IMR-90 (cell line): ENCODE measurements at places on chromosomes 6 and 20.
A peak's percentile ranks its signal among the peaks of the same experiment; 100 is the strongest.

- no peak for DNase-seq
- no peak overlapping the region for H3K4me3 ChIP-seq
- H3K36me3 ChIP-seq, result no peaks in the 10 kb centered on the region
- peaks cover 3% of the 10 kb centered on the region; the same call in 1 of the 2 replicates for H3K4me1 ChIP-seq
Measured at GRCh38 chr6:142300302-142300701, 1.5 kb upstream of the ADGRG6 start.

DNA sequence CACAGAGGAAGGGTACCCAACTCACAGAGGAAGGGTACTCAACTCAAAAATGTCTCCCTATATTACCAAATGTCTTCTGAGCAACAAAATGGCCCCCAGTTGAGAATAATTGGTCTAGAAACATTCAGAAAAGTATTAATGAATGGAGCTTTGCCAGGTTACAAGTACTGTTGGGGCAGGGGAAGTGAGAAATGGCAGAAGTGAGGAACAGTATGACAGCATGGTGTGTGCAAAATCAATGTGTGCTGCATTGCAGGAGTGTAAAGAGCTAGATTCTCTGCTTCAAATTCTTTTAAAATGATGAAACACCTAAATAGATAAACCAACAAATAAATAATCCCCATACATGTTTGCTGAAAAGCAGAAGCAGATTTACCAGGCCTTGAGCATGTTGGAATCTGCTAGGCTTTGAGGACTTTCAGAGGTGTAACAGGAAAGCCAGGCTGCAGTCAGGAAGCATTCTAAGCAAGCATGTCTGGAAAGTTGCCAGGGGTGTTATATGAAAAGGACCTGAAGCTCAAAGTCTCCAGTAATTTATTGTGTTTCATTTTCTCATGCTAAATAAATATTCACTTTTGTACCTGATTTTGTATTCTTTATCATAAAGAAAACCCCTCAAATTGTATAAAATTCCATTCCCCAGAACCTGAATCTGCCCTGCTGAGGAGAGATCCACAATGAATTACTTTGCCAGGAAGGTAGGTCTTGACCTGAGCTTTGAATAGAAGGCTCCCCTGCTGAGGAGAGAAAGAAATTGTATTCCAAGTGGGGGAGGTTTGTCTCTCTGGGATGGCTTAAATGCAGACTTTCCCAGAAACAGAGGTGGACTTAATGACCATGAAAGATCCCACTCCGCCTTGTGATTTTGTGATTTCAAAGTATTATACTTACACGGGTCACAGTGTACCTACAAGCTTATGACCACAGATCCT lies 265.0 kb upstream of the MARCKS start:
- H3K4me3 ChIP-seq, result no peak overlapping the region
- no peak overlapping the region for H3K27ac ChIP-seq
- peaks cover 13% of the 10 kb centered on the region for H3K4me1 ChIP-seq
- no peaks in the 10 kb centered on the region; the same call in 1 of the 2 replicates for H3K27me3 ChIP-seq
- peak; percentile 31 for DNase-seq

- no peaks in the 10 kb centered on the region for H3K27me3 ChIP-seq
- H3K4me3 ChIP-seq, result no peak overlapping the region
- no peak overlapping the region for H3K27ac ChIP-seq
- peak; percentile 94 for DNase-seq
- H3K36me3 ChIP-seq, result no peaks in the 10 kb centered on the region
Measured at GRCh38 chr6:53984163-53984562, 127.1 kb upstream of the MLIP start.

DNA sequence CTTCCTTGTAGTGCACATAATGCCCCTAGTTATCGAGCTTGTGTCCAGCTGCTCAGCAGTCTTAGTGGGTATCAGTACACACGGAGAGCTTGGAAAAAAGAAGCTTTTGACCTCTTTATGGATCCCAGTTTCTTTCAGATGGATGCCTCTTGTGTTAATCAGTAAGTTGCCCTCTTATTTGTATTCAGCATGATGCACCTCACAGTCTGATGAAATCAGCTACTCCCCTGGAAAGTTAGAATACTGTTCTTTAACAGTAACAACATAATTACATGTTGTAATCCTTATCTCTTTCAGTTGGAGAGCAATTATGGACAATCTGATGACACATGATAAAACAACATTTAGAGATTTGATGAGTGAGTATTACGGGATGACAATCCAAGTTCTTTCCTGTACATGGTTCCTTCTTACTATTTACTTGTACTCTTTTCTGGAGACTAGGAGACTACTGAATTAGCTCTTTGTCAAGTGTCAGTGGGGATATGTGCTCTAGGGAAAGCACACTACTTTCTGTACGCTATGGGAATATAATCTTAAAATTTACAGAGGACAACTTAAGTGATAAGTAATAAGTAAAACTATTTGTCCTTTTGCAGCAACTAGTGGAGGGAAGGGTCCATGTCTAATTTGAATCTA lies 39.1 kb downstream of the PGM3 start:
- DNase-seq, result peak; percentile 53
- peaks cover 5% of the 10 kb centered on the region for H3K36me3 ChIP-seq
- no peak overlapping the region for H3K4me3 ChIP-seq
- no peak overlapping the region for H3K27ac ChIP-seq
- H3K27me3 ChIP-seq, result no peaks in the 10 kb centered on the region

- no peaks in the 10 kb centered on the region for H3K36me3 ChIP-seq
- no peak overlapping the region for H3K4me3 ChIP-seq
- H3K27me3 ChIP-seq, result peaks cover 13% of the 10 kb centered on the region
- no peak overlapping the region for H3K27ac ChIP-seq
Measured at GRCh38 chr6:137427656-137428290, 66.4 kb downstream of the OLIG3 start.

- no peak overlapping the region for H3K4me3 ChIP-seq
- H3K36me3 ChIP-seq, result no peaks in the 10 kb centered on the region
- no peak overlapping the region for H3K27ac ChIP-seq
Measured at GRCh38 chr20:46243707-46244628, 64.3 kb downstream of the CDH22 start.

- H3K4me3 ChIP-seq, result no peak overlapping the region
- H3K27ac ChIP-seq, result no peak overlapping the region
- H3K36me3 ChIP-seq, result no peaks in the 10 kb centered on the region
- DNase-seq, result no peak
Measured at GRCh38 chr20:62534526-62535221, 58.9 kb upstream of the GATA5 start.

- no peaks in the 10 kb centered on the region for H3K27me3 ChIP-seq
- no peaks in the 10 kb centered on the region for H3K4me1 ChIP-seq
- H3K4me3 ChIP-seq, result no peak overlapping the region
- no peaks in the 10 kb centered on the region for H3K36me3 ChIP-seq
- H3K27ac ChIP-seq, result no peak overlapping the region
- DNase-seq, result no peak
Measured at GRCh38 chr6:35973670-35974222, 50.7 kb downstream of the SLC26A8 start.

DNA sequence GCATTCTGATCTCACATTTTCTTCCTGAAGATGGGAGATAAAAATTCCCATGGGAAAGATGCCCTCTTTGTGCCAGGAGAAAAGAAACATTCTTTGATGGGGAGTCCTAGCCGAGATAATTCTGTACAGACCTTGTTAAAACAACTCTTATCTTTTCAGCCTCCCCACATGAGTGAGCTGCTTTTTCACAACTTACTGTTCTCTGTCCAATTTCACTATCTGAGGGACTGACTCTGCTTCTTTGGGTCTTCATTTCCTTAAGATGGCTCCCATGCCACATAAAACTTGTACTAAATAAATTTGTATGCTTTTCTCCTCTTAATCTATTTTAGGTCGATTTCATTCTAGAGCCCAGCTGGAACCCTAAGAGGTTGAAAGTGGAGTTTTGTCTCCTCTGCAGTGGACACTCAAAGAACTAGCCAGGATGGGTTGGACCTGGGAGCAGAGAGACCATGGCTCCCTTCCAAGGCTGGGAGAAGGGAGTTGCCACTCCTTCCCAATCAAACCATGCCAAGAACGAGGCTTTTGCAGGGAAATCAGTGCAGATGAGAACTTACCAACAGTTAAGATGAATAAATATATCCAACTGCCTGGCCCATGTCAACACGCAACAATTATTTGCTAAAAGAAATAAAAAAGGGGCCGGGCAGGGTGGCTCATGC lies 285.8 kb upstream of the SULF2 start:
- H3K27ac ChIP-seq, result no peak overlapping the region
- no peak overlapping the region for H3K4me3 ChIP-seq

DNA sequence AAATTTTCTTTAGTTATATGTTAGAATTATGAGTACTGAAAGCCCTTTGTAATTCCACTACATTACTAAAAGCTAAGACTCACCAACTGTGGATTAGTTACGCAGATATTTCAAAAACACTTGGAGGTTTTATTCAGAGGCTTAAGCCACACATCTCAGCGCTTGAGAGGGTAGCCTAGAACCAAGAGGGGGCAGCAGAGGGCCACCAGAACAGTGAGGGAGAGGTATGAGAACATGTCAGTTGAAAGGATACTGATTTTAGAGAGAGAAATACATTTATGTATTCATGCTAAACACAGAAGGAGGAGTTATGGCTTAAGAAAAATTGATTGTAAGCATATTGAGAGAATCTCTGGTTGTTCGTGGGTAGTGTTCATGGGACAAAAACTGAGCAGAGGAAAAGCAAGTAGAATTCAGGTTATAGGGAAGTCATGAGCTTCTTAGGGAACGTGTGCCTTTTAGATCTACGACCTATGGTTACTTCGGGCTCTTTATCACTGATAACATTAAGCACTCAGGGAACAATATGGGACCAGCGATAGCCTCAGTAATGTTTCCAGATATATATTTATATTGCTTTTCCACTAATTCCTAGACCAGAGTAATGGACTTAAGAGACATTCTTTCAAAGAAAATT lies 20.4 kb upstream of the SERINC1 start:
- H3K4me1 ChIP-seq, result no peaks in the 10 kb centered on the region; the same call in 1 of the 2 replicates
- no peaks in the 10 kb centered on the region for H3K36me3 ChIP-seq
- no peaks in the 10 kb centered on the region for H3K27me3 ChIP-seq
- H3K4me3 ChIP-seq, result no peak overlapping the region
- H3K27ac ChIP-seq, result no peak overlapping the region
- peak; percentile 67 for DNase-seq

- no peak overlapping the region for H3K4me3 ChIP-seq
- H3K36me3 ChIP-seq, result peaks cover 2% of the 10 kb centered on the region; the same call in 1 of the 2 replicates
- peak; percentile 14 for DNase-seq
- no peak overlapping the region for H3K27ac ChIP-seq
- H3K4me1 ChIP-seq, result peaks cover 6% of the 10 kb centered on the region
Measured at GRCh38 chr6:151286214-151286613, 46.4 kb downstream of the AKAP12 start.

- H3K4me1 ChIP-seq, result no peaks in the 10 kb centered on the region
- H3K27me3 ChIP-seq, result no peaks in the 10 kb centered on the region
- H3K27ac ChIP-seq, result no peak overlapping the region
- no peak for DNase-seq
Measured at GRCh38 chr20:24350923-24351368, 118.5 kb upstream of the SYNDIG1 start.

DNA sequence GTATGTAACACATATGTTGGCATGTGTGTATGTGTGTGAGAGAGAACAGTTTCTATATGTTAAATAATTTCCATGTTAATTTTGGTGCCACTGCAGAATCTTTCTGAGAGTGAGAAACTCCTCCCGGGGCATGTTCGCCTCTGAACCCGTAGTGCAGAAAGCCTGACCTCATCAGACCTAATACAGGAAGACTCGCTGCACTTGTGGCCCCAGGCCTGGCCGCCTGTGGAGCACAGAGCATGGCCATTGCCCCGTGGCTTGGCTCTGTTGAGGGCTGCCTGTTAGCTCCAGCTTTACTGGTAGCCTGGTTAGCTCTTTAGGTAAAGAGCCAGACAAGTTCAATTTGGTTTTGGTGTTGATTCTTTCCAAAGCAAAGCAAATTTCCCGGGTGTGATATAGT lies 25.5 kb downstream of the FARS2 start:
- no peak overlapping the region for H3K4me3 ChIP-seq
- no peaks in the 10 kb centered on the region for H3K27me3 ChIP-seq
- peaks cover 8% of the 10 kb centered on the region for H3K4me1 ChIP-seq
- DNase-seq, result no peak
- H3K27ac ChIP-seq, result no peak overlapping the region

DNA sequence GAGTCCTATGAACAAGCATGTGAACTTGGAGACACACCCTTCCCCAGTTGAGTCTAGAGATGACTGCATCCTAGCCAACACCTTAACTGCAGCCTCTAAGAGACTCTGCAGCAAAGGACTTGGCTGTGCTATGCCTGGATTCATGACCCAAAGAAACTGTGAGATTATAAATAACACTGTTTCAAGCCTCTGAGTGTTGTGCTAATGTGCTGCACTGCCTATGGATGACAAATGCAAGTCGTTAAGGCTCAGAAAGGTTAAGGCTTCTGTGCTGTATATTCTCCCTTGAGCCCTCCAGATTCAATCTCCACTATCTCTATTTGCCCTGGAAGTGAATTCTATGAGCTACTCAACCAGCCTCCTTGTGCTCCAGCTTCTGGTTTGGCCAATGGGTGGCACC lies 116.5 kb upstream of the CBLN4 start:
- no peaks in the 10 kb centered on the region for H3K27me3 ChIP-seq
- H3K4me3 ChIP-seq, result no peak overlapping the region
- no peaks in the 10 kb centered on the region for H3K4me1 ChIP-seq
- H3K27ac ChIP-seq, result no peak overlapping the region
- no peaks in the 10 kb centered on the region for H3K36me3 ChIP-seq
- no peak for DNase-seq

DNA sequence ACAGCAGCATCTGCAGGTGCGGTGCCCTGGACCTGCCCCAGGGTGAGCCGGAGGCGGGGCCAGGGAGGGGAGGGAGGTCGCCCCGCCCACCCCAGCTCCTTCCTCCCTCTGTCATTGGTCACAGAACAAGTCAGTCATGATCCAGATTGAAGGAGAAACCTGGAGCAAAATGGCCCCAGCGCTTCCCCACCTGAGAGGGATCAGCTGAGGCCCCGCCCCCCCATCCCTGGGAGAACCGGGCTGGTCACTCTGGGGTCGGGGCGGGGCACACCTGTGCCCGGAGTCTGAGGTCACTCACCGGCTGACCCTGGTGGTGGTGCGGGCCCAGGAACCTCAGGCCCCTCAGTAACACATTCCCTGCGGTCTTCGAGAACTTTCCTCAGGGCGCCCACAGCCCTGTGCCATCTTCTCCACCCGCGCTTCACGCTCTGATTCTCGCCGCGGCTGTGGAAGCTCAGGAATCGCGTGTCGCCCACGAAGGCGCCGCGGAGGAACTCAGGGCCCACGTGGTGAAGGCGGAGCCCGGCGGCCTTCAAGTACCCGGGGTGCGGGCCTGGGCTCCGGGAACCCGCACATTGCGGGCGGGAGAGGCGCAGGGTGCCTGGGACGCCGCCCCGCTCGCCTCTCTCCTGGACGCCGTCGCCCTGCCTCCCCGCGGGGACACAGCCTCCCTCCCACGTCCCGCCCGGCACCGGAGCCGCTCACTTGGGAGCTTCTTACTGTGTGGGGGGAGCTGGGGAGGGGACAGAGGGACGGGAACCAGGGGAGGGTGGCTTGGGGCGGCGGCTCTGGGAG lies 36.4 kb upstream of the HLA-C start:
- no peaks in the 10 kb centered on the region for H3K4me1 ChIP-seq
- DNase-seq, result no peak
- peaks cover 52% of the 10 kb centered on the region for H3K27me3 ChIP-seq
- no peaks in the 10 kb centered on the region for H3K36me3 ChIP-seq

- H3K4me1 ChIP-seq, result peaks cover 22% of the 10 kb centered on the region
- no peak overlapping the region for H3K27ac ChIP-seq
- no peak for DNase-seq
- no peak overlapping the region for H3K4me3 ChIP-seq
Measured at GRCh38 chr6:15349379-15349778, 103.5 kb downstream of the JARID2 start.
